ENCODE measurements at places on chromosomes 5 and 9. TPM values are rescaled to one million over a fixed set of nuclear protein-coding genes. Genes with fewer than 3 reads are reported as not detected.

The GPR21 gene
- total RNA-seq: 0.28 TPM

The WDR36 gene
- total RNA-seq: 87.8 TPM

- DNase-seq: no peak
These were observed 11.5 kb downstream of the ANKRD18B start for GRCh38 chr9:33535541-33535940.

DNA sequence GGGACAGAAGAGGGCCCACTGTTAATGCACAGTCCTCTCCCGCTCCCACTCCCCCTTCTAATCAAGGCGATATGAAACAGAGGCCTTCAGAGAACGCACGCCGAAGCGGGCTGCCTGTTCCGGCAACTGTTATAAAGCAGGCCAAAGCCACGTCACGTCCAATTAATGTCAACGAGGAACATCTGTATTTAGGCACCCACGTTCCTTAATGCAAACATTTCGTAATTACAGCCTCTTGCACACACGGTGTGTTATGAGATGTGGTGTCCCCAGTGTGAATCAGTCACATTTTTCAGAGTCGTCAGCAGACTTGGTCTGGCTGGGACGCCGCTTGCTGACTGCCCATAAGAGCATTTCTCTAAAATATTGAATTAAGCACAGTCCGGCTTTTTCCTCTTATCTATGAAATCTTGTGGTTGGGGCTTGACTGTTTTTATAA is 339.0 kb downstream of the NSG2 start:
- DNase-seq: peak; percentile 79
